ENCODE measurements at places on chromosomes 16 and 17.

GRCh38 chr16:7077636-7078035 lies 255.0 kb upstream of the RBFOX1 start:
- DNase-seq: no peak

GRCh38 chr16:24775455-24775854 lies 46.0 kb downstream of the TNRC6A start:
- no peak for DNase-seq

DNA sequence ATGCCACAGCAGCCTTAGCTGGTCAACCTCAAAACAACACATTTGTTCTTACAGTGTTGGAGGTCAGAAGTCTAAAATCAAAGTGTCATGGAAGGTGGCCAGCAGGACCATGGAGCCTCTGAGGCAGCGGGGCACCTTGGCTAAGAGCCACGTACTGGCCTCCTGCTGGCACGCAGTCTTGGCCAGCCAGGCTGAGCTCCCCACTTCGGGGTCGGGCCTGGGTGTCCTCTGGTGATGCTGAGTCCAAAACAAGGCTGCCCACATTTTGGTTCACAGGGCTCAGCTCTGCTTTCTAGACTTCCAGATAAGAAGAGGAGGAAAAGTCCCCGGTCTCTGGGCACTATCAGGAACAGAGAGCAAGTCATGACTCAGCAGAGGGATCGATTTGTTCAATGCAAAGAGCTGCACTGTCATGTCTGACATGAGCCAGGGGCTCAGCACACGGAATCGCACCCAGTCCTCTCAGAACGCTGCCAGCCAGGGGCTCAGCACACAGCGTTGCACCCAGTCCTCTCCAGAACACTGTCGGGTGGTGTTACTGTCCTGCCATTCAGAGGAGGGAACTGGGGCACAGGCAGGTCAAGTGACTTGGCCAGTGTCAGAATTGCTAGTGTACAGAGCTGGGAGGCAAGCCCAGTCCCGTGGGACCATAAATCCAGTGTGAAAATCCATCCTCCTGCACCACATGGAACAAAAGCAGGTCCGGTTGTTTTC lies 2.5 kb downstream of the LGALS9 start:
- no peak for DNase-seq

DNA sequence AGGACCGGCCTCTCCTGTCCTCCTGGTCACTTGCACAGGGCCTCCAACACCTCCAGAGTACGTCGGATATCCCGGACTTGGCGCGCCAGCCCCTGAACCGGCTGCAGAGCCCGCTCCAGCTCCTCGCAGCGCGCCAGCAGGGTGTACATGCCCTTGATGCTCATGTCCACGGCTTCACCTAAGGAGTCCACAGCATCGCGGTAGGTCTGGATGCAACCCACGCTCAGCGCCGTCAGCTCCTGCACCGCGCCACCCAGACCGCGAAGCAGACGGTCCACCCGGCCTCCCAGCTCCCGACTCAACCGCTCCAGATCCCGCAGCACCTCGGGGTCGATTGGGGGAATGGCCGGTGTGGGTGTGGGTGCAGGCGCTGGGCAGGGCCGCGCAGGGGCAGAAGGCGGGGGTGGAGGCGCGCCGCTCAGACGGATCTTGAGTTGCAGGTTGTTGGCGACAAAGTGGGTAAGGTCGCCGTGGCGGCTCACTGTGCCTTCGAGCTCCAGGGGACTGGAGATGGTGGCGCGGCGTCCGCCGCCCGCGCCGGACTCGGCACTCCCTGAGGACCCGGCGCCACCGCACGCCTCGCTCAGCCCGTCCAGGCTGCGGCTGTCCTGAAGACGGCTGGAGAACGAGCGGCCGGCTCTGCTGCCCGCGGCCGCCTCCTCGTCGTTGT lies 804 bp downstream of the BORCS6 start:
- no peak for DNase-seq

- no peak for DNase-seq
Measured at GRCh38 chr17:76635039-76635438, 8.5 kb downstream of the ST6GALNAC1 start.

DNA sequence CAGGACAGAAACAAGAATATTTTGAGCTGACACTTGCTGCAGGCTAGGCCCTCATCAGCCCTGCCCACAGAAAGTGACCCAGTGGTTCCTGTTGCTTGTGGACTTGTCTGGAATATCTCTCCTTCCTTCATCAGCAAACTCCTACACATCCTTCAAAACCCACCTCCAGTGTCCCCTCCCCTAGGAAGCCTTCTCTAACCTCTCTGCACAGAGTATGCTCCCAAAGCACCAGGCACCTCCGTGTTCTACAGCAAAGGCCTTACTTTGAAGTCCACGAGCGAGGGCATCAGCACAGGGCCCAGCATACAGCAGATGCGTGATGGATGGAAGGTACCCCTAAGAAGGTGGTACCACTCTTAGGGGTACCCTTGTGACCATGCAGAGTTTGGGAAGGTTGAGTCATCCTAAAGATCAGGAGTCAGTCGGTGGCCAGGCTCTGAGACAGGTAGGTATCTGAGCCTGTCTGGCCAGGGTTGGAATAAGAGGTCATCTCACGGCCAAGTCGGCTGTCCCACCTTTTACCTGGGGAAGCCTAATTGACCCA lies 2.0 kb downstream of the CCDC102A start:
- no peak for DNase-seq

DNA sequence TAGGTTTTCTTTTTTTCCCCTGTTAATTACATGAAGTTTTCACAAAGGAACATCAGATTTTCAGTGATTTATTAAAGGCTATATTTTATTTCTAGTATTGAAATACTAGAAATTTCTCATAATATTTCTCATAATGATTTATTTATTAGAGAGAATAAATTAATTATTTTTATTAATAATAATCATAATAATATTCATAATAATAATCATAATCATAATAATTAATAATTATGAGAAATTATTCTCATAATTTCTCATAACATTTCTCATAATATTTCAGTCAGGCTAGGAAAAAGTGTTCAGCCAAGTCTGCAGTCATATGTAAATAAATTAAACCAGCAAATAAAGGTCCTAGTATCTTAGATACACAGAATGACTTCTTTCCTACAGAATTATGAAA lies 41.4 kb downstream of the CNTNAP4 start:
- DNase-seq: no peak
